ENCODE measurements at places on chromosomes 7 and 10. TPM values are rescaled to one million over a fixed set of nuclear protein-coding genes. Genes with fewer than 3 reads are reported as not detected.

SEMA4G gene
- 6.9 TPM for total RNA-seq

HMX3 gene
- total RNA-seq = not detected

ANXA7 gene
- 76.1 TPM for total RNA-seq

EIF4EBP2 gene
- total RNA-seq = 37.2 TPM

HDAC9 gene
- 24.7 TPM for total RNA-seq

FKBP6 gene
- not detected for total RNA-seq

SYT15B gene
- not detected for total RNA-seq

LHFPL3 gene
- not detected for total RNA-seq

GPRIN2 gene
- total RNA-seq = 0.10 TPM

CYP3A7 gene
- total RNA-seq = not detected

ZNF727 gene
- total RNA-seq = not detected

KAZALD1 gene
- total RNA-seq = 0.12 TPM

SLC25A13 gene
- 29.4 TPM for total RNA-seq

CPN1 gene
- total RNA-seq = not detected

CTAGE15 gene
- not detected for total RNA-seq

PRLHR gene
- not detected for total RNA-seq

HGF gene
- 2.0 TPM for total RNA-seq

AMPH gene
- not detected for total RNA-seq

ANLN gene
- total RNA-seq = 43.2 TPM

ASB10 gene
- total RNA-seq = not detected

GDI2 gene
- 344 TPM for total RNA-seq

OR13A1 gene
- not detected for total RNA-seq

TMEM196 gene
- not detected for total RNA-seq

GOLGA7B gene
- total RNA-seq = not detected

AASS gene
- 15.2 TPM for total RNA-seq

HMX2 gene
- total RNA-seq = not detected

TMEM229A gene
- not detected for total RNA-seq

ODAD2 gene
- total RNA-seq = 0.70 TPM
